ENCODE measurements at places on chromosomes 16 and 17.
A peak's percentile ranks its signal among the peaks of the same experiment; 100 is the strongest.

GRCh38 chr17:8464941-8465340, 29.3 kb downstream of the NDEL1 start:
- no peak for DNase-seq

DNA sequence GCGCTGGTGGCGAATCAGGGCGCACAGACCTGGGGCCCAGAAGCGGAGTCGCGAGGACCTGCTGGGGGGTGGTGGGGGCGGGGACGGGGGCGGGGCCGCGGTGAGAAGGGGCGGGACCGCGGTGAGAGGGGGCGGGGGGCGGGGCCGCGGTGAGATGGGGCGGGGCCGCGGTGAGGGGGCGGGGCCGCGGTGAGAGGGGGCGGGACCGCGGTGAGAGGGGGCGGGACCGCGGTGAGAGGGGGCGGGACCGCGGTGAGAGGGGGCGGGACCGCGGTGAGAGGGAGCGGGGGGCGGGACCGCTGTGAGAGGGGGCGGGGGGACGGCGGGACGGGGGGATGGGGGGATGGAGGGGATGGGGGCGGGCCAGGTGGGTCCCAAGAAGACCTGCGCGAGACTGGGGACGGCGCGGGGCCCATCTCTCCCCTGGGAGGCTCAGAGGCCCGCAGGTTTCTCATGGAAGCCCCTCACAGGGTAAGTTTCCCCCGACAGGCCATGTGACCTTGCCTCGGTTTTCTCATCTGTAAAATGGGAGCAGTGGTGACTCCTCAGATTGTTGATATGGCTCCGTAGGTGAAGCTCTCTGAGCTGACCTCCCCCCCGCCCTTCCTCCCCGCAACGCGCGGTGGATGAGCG, 28.6 kb upstream of the DBNDD1 start:
- no peak for DNase-seq

DNA sequence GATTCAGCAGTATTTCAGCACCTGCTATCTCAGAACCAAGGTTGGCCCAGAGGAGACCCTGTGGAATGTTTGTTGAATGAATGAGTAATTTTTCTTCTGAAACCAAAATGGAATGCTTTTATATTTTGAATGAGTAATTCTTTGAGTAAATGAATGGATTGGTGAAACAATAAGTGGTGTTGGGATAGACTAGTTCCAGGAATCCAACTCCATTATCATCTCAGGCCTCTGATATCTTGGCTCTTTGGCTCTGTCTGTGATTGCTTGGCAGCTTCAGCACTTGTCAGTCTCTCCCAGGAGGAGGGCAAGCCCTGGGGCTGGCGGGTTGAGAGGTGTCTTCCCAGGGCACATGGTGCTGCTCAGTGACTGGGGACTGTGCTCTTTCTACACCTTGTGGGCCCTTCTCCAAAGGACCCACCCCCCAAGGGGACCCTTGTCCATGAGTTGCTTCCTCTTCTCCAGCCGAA, 284.4 kb upstream of the FOXF1 start:
- no peak for DNase-seq

GRCh38 chr17:80940171-80941123, 51.2 kb upstream of the CHMP6 start:
- no peak for DNase-seq

DNA sequence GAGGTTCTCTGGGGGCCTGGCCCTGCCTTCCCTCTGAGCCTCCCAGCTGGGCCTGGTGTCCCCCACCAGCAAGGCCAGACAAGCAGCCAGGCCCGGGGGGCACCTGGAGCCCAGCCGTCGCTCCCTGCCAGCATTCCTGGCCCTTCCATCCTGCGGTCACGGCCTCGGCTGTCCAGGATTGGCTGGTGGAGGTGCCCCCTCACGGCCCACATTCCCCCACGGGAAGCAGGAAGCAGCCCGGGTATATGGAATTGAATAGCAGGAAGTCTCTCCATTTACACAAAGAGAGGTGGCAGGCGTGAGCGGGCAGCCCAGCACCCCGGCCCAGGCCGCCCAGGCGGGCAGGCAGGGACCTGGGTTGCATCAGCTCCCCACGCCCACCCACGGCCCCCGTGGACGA, 14.5 kb downstream of the TRAF7 start:
- no peak for DNase-seq

GRCh38 chr16:83117810-83118209, 491.0 kb downstream of the CDH13 start:
- DNase-seq = no peak

DNA sequence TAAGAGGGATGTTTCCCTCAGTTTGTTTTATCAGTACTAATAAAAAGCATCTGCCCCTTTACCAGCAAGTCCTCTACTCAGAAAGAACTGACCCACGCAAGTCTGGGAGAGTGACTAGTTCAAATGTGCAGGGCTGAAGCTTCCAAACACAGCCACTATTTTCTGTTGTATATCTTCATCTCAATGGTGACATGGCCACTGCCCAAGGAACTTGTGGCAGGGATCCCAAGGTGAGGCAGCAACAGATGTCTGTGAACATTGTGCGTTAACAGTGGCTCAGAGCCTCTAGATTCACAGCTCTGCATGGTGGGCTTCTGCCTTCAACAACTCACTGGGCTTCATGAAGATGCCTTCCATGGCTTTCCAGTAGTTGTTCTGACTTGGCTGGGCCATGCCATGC, 3.7 kb upstream of the BLTP2 start:
- no peak for DNase-seq

- DNase-seq = no peak
Measured at GRCh38 chr16:89000207-89000959, 23.4 kb upstream of the CBFA2T3 start.

GRCh38 chr16:48446534-48446920, 61.3 kb upstream of the SIAH1 start:
- DNase-seq = no peak

DNA sequence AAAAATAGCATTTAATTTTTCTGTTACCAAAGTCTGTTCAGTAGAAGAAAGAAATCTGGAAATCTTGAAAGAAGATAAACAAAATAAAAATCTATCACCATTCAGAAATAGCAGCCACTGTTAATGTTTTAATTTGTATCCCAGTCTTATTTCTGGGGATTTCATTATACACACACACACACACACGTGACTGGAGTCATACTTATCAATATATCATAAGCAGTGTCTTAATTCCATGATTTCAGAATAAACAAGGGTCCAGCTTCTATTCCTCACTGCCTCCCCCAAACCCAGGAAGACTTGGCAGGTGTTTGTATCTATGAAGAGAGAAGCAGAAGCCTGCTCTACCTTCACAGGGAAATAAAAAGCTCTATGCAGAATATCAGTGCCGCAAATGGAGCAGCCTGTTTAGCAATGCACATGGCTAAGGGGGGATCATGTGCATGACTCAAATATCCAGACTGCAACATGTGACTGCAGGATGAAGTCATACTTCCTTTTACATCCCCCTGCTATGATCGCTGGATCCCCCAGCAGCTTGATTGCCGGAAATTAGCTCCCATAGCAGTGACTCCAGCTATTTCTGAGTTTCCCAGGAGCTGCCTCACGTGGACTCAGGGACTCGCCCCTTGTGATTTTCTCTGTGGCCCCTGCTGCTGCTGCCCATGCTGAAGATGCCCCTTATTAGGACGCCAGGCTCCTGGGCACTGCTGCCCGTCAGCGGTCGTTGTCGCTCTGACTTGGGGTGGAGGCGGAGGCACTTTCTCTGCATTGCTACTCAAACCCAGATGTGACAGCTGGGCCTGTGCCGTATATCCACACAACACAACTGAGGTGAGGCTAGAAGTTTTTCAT, 341.0 kb downstream of the CPPED1 start:
- no peak for DNase-seq

DNA sequence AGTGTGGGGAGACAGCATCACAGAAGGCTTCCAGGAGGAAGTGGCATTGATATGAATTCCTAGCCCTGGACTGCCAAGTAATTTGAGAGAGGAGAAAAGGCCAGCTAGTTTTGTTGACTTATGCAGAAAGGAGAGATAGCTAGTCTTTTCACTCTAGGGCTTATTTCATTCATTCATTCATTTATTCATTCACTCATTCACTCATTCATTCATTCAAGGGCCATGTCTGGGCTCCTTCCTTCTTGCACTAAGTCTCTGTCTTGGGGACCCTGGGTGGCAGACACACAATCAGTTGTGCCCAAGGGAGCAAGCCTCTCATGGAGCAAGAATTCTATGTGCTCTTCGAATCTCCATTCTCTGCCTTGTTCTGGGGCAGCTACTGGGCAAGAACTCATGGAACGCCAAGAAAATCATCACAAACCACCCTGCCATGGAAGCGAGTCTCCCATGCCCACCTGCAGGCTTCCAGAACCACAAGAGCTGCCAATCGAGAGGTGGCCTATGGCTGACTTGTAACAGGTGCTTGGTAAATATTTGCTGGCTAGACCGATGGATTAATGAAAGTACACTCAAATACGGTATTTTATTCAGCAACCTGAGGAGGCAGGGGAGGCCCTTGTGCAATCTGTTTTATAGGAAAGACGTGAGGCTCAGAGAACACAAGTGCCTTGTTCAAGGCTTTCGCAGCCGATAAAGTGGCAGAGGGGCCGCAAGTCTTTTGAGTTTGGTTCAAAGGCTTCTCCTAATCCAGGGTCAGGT, 223.6 kb downstream of the XYLT1 start:
- DNase-seq = no peak

DNA sequence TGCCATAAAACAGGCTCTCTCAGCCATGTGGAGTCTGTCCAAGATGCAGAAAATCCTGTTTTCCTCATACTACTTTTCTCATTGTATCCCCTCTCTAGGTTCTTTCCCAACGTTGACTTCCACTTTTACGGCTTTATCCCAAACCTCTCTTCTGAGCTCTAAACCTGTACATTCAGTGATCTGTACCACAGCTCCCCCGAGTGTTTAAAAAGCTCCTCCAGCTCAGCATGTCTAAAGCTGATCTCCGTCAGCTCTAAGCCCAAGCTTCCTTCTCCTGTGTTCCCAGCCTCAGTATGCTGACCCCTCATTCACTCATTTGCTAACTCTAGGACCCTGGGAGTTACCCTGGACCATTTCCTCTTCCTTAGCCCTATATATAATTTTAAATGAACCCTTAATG, 144.6 kb downstream of the DNAH9 start:
- no peak for DNase-seq

- no peak for DNase-seq
Measured at GRCh38 chr16:14056970-14057369, 14.1 kb upstream of the MRTFB start.

DNA sequence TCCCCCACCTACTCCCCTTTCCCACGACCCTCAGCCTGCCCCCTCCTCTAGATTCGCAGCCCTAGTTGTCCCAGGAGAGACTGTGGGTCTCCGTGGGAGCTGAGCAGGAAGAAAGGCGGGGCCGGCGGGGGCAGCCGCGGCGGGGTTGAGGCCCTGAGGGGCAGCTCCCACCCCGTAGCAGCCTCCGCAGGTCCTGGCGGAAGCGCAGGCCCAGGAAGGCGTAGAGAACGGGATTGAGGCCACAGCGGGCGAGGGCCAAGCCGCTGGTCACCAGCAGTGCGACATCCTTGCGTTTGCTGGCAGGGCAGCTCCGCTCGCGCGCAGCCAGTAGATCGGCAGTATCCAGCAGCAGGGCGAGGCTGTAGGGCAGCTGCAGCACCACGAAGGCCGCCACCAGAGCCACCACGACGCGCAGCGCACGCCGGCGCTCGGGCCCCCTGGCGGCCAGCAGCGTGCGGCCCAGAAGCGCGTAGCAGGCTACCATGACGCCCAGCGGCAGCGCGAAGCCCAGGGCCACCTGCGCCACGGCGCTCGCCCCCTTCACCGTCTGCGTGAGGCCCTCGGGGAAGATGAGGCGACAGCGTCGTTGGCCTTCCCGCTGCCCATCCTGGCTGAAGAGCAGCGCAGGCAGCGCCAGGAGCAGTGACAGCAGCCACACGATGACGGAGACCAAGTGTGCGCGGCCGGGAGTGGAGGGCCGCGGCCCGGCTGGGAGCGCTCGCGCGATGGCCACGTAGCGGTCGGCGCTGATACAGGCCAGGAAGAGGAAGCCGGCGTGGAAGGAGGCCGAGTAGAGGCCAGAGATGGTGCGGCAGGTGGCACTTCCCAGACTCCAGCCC, 1.9 kb downstream of the CCR10 start:
- peak; percentile 64 for DNase-seq

- DNase-seq = no peak
Measured at GRCh38 chr16:28181515-28181914, 30.2 kb downstream of the XPO6 start.

- DNase-seq = no peak
Measured at GRCh38 chr16:27799896-27800295, 250.0 kb downstream of the KATNIP start.

DNA sequence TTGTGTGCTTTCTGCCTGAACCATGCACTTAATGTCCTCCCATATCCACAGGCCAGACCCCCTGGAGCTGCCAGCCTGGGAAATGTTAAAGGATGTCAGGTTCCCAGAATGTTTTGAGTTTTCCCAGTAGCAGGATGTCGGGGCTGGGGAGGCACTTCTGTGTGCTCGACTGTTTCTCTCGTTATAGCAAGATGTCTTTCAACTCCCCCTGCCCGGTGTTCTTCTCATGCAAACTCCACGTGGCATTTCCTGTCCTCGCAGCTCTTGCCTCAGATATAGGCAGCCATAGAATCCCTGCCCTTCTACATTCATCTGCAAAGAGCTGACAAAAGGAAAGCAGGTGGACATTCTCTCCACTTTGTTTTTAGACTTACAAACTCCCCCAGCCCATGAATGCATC, 457.2 kb upstream of the CDH11 start:
- DNase-seq = no peak

DNA sequence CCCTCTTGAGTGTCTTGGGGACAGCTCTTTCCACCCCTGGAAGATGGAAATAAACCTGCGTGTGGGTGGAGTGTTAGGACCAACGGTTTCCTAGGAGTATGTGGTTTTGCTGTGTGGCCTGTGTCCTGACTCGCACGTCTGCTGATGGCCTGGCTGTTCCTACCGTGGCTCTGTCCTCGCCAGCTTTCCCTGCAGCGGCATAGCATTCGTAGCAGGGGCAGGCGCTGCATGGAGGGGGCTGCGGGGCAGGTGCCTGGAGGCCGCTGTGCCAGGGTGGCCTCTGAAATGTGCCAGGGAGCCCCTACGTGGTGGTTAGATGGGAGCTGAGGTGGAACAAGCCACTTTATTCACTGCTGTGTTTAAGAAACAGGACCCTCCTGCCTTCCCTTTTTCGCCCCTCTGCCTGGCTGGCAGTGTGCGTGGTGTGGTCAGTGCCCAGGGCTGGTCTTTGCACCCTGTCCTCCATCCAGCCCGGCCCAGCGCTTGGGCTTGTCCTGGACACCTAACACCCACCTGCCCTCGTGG, 10.6 kb downstream of the SLC16A3 start:
- no peak for DNase-seq

Data from stimulated activated CD4-positive, alpha-beta T cell treated with anti-CD3 and anti-CD28 coated beads, Interleukin-4, amount 100 ng/mL, for 48 hours (primary cell).